ENCODE measurements at places on chromosomes 13 and 19.

GRCh38 chr19:36688058-36688457 is 646 bp downstream of the ZNF567 start:
- no peak for DNase-seq
- H3K4me3 ChIP-seq = peak overlapping the region; percentile 90
- H3K27me3 ChIP-seq = no peaks in the 10 kb centered on the region
- peaks cover 27% of the 10 kb centered on the region for H3K36me3 ChIP-seq
- H3K27ac ChIP-seq = peak overlapping the region; percentile 80

DNA sequence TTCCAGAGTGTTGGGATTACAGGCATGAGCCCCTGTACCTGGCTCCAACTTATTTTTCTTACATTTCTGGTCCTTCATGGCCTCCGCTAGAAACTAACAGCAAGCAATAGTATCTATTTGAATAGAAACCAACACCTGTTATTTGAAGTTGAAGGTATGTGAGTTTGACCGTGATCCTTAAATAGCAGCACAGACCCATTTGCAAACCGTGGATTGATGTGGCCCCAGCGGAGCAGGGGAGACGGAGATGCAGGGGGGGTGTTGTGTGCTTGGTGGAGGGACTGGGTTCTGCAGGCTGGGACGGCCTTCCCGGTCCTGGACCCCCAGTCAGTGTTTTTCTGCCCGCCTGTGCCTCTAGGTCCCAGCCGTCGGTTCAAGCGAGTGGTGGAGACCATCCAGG is 16.9 kb downstream of the TMEM150B start:
- no peaks in the 10 kb centered on the region for H3K36me3 ChIP-seq
- H3K27ac ChIP-seq = no peak overlapping the region
- no peak overlapping the region for H3K4me3 ChIP-seq
- DNase-seq = no peak

DNA sequence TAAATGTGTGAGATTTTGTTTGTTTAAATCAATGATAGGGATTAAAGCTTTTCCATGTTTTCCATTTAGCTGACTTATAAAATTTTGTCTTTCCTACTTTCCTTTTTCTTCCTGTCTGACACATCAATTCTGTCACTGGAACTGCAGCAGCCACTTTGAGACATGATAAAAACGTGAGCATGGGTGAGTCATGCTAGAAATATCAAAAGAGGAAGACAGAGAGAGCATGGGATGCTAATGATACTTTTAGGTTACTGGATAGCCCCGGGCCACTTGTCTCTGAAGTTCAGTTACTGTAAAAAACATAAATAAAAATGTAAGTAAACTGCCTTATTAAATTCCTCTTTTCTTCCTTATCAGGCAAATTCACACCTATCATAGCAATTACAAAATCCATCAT is 1332.0 kb upstream of the PCDH20 start:
- H3K4me1 ChIP-seq = no peaks in the 10 kb centered on the region
- no peak overlapping the region for H3K4me3 ChIP-seq
- no peak overlapping the region for H3K27ac ChIP-seq

- H3K4me3 ChIP-seq = no peak overlapping the region
- no peak overlapping the region for H3K27ac ChIP-seq
- peaks cover 47% of the 10 kb centered on the region for H3K36me3 ChIP-seq
- peaks cover 26% of the 10 kb centered on the region for H3K4me1 ChIP-seq
- no peaks in the 10 kb centered on the region for H3K27me3 ChIP-seq
- DNase-seq = no peak
These were observed 27.6 kb downstream of the ANKRD27 start for GRCh38 chr19:32647361-32647760.

GRCh38 chr19:48964205-48965039 is 687 bp upstream of the FTL start:
- H3K27me3 ChIP-seq = no peaks in the 10 kb centered on the region
- H3K36me3 ChIP-seq = peaks cover 15% of the 10 kb centered on the region
- DNase-seq = peak; percentile 48
- peak overlapping the region; percentile 34 for H3K4me3 ChIP-seq
- peak overlapping the region; percentile 82 for H3K27ac ChIP-seq
- H3K4me1 ChIP-seq = peaks cover 68% of the 10 kb centered on the region

DNA sequence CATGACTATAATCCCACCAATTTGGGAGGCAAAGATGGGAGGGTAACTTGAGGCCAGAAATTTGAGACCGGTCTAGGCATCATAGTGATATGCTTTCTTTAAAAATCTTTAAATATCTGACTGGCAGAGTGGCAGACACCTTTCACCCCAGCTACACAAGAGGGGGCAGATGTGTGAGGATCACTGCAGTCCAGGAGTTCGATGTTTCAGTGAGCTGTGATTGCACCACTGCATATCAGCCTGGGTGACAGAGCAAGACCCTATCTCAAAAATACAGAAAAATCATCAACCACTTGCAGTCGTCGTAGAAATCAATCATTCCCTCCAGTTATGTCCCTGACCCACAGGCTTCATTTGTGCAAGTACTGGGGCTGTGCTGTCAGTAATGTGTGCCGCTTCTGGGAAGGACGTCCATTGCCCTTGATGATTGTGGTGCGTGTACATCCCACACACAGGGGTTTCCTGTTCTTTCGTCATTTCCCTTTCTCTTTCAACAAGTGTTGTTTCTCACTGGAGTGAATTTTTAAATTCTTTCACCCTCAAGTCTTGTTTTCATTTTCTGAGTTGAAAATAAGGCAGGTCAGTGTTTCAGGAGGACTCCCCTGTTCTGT is 1.4 kb downstream of the LGALS14 start:
- DNase-seq = peak; percentile 44
- no peak overlapping the region for H3K4me3 ChIP-seq
- H3K27me3 ChIP-seq = no peaks in the 10 kb centered on the region
- no peak overlapping the region for H3K27ac ChIP-seq
- no peaks in the 10 kb centered on the region for H3K36me3 ChIP-seq

DNA sequence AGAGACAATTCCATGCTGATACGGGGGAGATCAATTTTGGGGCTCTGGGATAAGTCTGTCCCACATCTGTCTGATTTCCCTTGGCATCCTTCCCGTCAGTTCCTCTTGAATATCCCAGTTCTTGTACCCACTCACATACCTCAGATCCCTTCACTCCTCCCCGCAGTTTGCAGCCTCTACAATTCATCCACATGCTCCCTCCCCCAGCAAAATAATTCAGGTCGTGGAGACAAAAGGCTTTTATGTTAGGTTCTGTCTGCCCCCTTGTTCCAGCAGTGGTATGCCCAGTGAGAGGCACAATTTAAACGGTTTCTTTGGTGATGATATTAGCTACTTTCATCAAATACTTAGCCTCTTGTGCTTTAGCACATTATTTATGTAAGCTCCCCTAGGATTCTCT is 9.6 kb downstream of the RPS16 start:
- H3K27me3 ChIP-seq = no peaks in the 10 kb centered on the region
- DNase-seq = no peak
- H3K27ac ChIP-seq = no peak overlapping the region
- H3K4me1 ChIP-seq = peaks cover 4% of the 10 kb centered on the region

DNA sequence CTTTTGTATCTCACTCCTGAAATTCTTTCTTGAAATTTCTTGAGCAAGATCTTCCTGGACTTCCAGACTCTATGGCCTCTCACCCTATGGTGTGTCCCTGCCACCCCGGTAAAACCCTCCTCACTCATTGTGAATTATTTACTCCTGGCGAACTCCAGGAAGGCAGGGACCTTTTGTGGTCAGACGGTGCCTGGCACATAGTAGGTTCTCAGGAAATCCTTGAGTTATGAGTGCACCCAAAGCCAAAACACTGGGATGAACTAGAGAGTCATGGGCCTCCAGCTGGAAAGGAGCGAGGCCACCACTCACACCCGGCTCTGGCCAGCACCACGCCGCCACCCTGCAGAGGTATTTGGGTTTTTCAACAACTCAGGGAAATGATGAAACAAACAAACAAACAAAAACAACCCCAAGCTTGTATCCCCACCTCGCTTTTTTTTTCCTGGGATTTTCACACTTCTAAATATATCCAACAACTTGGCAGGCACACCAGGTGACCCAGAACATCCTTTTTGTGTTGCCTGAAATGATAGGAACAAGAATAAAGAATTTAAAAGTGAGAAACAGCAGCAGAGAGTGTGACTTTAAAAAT is 11.2 kb downstream of the HPN start:
- no peak overlapping the region for H3K4me3 ChIP-seq
- H3K36me3 ChIP-seq = no peaks in the 10 kb centered on the region
- no peak overlapping the region for H3K27ac ChIP-seq
- H3K27me3 ChIP-seq = no peaks in the 10 kb centered on the region
- no peaks in the 10 kb centered on the region for H3K4me1 ChIP-seq

- H3K4me3 ChIP-seq = no peak overlapping the region
- no peaks in the 10 kb centered on the region for H3K4me1 ChIP-seq
- DNase-seq = no peak
- no peak overlapping the region for H3K27ac ChIP-seq
These were observed 22.7 kb downstream of the CCNA1 start for GRCh38 chr13:36454987-36455386.

DNA sequence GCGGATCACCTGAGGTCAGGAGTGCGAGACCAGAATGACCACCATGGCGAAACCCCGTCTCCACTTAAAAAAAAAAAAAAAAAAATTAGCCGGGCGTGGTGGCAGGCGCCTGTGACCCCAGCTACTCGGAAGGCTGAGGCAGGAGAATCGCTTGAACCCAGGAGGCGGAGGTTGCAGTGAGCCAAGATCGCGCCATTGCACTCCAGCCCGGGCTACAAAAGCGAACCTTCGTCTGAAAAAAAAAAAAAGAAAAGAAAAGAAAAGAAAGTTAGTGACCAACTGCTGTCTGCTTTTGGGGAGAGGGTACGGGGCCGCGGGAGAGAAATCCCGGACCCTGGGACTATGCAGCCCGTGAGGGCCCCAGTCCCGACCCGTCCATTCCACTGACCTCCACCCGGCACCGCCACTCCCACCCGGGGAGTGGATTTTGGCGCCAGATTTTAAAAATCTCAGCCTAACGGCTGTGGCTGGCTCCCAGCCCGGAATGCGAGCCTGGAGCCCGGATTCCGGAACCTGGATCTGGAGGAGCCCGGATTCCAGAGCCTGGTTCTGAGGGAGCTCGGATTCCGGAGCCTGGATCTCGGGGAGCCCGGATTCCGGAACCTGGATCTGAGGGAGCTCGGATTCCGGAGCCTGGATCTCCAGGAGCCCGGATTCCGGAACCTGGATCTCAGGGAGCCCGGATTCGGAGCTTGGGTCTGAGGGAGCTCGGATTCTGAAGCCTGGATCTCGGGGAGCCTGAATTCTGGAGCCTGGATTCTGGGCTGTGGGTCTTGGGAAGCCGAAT is 6.1 kb upstream of the LMNB2 start:
- H3K36me3 ChIP-seq = no peaks in the 10 kb centered on the region
- peaks cover 17% of the 10 kb centered on the region for H3K4me1 ChIP-seq
- no peak overlapping the region for H3K27ac ChIP-seq

All from natural killer cell (primary cell).